C1 segment of cervical spinal cord (tissue), 14 donors: ENCODE measurements at places on chromosomes 16 and 17.

DNA sequence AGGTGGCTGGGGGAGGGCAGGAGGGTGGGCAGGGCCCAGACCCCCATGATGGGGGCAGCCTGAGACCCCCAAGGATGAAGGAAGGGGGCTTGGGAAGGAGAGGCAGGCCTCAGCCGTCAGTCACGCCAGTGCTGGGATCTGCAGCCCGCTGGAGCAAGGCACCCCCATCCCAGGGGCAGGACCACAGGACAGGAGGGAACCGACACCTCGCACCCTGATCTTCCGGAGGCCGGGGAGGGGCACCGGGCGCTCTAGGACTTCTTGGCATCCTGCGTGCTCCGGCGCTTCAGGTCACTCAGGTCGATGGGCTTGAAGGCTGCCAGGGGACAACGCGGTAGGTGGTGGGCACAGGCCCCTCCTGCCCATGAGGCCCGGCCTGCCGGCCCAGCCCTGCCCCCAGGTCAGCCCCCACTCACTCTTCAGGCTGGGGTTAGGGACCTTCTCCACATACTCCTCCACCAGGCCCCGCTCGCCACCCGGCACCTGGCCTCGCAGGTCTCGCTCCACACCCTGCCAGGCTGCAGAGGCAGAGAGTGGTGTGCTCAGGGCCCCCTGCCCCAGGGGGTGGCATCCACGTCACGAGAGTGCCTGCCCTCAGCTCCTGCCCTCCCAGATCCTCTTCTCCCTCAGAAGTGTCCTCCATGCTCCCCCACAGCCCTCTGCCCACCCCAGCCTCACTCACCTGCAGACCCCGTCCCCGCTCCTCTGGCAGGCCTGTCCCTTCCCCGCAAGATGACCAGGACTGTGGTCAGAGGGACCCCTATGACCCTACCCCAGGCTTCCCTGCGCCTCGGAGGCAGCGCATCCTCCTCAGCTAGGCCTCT lies 9.9 kb downstream of the MCRIP1 start:
- DNase-seq: no peak

GRCh38 chr17:66375121-66375520 lies 72.7 kb downstream of the PRKCA start:
- no peak for DNase-seq

GRCh38 chr17:51018541-51018940 lies 102.1 kb downstream of the SPAG9 start:
- no peak for DNase-seq

GRCh38 chr17:51335006-51335590 lies 74.8 kb downstream of the UTP18 start:
- DNase-seq: no peak

GRCh38 chr17:4187076-4187475 lies 44.1 kb downstream of the CYB5D2 start:
- no peak for DNase-seq

DNA sequence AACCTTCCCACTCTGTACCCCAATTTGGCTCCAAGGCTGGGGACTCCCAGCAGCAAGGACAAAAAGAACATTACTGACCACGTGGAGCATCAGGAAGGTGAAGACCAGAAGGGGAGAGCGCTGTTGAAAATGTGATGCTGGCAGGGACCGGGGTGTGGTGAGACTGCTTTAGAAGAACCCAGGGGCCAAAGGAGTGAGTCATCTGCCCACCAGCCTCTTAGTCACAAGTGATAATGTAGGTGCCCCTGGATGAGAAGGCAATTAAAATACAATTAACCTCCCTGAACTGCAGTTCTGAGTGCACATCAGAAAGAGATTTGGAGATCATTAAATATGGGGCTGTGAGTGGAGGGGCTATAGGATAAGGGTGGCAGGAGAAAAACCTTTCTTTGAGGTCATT lies 366.6 kb upstream of the CCL2 start:
- no peak for DNase-seq

DNA sequence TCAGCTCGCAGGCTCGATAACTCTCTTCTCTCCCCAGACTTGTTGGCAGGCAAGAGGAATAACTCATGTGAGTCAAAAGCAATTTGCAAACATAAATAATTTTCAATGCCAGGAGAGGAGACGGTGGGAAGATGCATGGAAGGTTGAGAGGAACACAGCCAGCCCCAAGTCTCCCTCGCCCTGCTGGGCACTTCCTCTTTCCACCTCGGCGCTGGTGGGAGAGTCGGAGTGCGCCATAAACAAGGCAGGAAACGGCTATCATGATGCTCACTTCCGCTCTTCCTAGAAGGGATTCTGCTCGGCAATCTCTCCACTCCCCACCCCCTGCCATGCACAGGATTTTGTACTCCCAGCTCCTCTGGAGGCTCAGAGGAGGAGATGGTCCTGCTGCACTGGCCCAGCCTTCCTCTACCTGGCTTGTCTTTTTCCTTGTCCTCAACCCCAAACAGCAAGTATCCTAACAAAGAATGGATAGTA lies 13.0 kb downstream of the CBX4 start:
- no peak for DNase-seq

- no peak for DNase-seq
Measured at GRCh38 chr17:33901085-33901484, 354.0 kb upstream of the CCL2 start.

DNA sequence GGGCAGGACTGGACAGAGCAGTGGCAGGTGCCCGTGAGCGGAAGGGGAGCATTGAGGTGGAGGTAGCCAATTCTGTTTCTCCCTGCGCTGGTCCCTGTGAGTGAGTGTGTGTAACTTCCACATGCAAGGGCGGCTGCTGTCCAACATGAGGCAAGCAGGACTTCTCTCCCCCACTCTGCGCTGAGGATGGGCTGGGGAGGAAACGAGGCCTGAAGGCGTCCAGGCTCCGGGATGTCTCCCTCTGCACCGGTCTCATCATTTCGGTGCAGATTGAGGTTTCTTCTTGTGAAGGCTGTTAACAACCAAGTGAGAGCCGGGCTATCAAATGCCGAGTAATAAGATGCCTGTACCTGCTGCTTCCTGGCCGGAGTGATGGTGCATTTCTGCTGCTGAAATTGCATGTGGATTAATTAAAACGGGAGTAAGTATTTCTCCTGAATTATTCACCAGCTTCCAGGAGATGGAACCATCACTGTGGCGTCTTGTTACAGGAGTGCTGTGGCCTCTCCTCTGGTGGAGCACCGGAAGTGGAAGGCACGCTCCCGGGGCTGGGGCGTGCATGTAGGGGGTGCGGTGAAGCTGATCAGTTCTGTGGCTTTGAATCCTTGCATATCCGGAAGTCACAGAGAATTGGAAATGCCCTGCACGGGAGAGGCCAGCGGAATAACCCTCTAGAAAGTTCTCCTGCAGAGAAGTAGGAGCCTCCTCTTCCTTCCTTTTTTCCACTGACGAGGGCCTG lies 41.7 kb upstream of the MGAT5B start:
- no peak for DNase-seq

DNA sequence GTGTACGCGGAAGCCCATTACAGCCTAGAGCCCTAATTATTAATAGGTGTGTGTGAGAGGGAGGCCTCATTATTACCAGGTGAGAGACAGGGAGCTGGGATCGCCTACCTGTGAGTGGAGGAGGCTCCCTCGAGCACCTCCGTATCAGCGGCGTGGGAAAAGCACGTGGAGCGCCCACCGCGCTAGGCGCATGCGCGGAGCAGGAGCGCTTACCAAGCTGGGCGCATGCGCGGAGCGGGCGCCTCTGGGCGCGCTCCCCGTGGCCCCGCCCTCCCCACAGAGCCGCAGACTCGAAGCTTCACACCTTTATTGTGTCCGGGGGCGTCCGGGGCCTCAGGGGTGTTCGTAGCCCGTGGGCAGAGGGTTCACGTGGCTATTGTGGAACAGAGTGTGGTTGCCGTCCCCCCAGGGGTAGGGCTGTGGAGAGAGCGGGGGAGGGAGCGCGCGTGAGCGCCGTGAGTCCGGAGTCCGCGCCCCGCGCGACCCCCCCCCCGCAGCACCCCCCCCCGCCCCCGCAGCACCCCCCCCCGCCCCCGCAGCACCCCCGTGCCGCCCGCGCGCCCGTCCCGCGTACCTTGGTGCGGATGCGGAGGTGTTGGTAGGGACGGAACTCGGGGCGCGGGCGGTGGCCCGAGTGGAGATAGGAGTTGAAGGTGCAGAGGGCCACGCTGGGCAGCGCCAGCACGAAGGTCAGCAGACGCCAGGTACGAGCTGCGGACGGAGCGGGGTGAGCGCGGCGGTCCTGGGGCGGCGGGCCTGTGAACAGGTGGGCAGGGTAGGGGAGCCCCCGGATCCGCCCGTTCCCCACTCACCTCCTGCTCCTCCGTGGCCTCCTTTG lies 500 bp downstream of the COX6A2 start:
- peak; percentile 16 for DNase-seq

- DNase-seq: no peak
Measured at GRCh38 chr16:80375513-80375912, 165.3 kb upstream of the DYNLRB2 start.

- DNase-seq: no peak
Measured at GRCh38 chr16:89656435-89657121, 930 bp downstream of the CHMP1A start.

- DNase-seq: no peak
Measured at GRCh38 chr17:76598004-76598439, 12.4 kb upstream of the ST6GALNAC2 start.

GRCh38 chr17:63434951-63435571 lies 11.0 kb downstream of the CYB561 start:
- DNase-seq: peak; percentile 62

GRCh38 chr16:19601083-19601976 lies 45.8 kb downstream of the VPS35L start:
- DNase-seq: peak; percentile 56

- no peak for DNase-seq
Measured at GRCh38 chr17:57508671-57509070, 236.4 kb downstream of the CCDC182 start.

- no peak for DNase-seq
Measured at GRCh38 chr16:70651524-70651923, 5.2 kb downstream of the IL34 start.

GRCh38 chr16:67841198-67841815 lies 813 bp upstream of the THAP11 start:
- no peak for DNase-seq

DNA sequence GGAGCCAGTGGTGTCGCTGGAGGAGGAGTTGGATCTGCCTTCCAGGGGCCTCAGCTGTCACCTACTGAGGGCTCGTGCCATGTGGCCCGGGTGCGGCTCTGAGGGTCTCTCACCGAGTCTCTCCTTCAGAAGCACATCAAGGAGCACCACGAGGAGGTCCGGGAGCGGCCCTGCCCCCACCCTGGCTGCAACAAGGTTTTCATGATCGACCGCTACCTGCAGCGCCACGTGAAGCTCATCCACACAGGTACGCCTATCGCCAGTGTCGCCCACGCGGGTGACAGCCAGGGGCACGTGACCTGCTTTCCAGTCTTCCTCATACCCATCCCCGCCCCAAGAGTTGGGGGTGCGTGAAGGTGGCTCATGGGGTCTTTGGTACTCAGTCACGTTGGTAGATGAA lies 12.5 kb downstream of the ZNF276 start:
- DNase-seq: no peak

GRCh38 chr17:2898255-2898926 lies 102.2 kb downstream of the RAP1GAP2 start:
- no peak for DNase-seq

- no peak for DNase-seq
Measured at GRCh38 chr17:81346908-81347349, 48.3 kb upstream of the BAHCC1 start.

GRCh38 chr16:87141402-87141801 lies 175.8 kb downstream of the C16orf95 start:
- no peak for DNase-seq

GRCh38 chr17:1931844-1932579 lies 93.1 kb downstream of the RTN4RL1 start:
- DNase-seq: no peak

GRCh38 chr17:17729620-17730249 lies 48.5 kb downstream of the RAI1 start:
- no peak for DNase-seq

DNA sequence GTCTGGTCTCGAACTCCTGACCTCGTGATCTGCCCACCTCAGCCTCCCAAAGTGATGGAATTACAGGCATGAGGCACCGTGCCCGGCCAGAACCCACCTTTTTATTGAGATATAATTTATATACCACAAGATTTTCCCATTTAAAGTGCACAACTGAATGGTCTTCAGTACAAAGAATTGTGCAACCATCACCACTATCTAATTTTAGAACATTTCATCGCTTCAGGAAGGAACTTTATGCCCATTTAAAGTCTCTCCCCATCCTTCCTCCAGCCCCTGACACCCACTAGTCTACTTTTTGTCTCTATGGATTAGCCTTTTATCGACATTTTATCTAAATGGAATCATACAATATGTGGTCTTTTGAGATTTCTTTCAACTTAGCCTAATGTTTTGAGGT lies 25.4 kb upstream of the HELZ start:
- DNase-seq: no peak

GRCh38 chr16:84191466-84191865 lies 509 bp downstream of the ADAD2 start:
- no peak for DNase-seq

DNA sequence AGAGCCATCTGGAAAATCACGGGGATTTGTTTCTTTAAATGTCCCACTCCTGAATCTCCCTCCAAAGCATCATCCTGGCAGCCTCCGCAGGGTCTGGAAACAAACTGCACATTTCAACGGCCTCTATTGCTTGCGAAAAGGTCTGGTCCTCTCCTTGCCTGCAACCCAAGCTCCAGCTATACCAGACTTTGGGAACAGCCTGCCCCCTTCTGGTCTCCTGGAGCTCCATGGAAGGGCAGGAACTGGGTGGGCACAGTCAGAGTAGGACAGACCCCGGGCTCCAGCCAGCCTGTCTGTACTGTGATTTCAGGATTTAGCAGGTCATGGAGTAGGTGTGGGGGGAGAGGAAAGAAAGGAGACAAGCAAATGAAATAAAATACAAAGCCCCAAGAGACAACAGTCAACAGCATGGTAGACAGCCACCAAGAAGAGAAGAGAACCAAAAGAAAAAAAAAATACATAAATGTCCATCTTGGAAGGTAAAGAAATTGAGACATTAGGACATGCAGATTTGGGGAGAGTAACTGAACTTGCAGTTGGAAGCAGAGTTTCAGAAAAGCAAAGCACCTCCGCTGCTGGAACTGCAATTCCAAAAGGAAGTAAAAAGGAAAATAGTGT lies 2.7 kb downstream of the XYLT1 start:
- DNase-seq: peak; percentile 24

DNA sequence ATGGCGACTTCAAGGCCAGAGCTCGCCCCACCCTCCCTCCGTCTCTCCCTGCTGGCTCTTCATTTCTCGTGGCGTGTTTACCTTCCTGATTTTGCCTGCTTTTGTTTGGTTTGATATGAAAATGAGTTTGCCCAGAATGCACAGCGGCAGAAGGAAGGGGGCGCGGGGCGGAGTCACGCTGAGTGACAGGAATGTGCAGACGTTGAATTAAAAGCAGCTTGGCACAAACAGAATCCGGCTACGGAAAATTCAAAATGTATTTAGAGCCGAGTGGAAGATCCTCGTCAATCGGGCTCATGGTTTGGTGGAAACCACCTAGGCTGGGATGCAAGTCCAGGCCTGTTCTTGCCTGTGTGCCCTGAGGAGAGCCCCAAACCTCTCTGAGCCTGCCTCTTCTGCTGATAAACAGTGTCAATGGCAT lies 102.7 kb downstream of the SDK2 start:
- no peak for DNase-seq

DNA sequence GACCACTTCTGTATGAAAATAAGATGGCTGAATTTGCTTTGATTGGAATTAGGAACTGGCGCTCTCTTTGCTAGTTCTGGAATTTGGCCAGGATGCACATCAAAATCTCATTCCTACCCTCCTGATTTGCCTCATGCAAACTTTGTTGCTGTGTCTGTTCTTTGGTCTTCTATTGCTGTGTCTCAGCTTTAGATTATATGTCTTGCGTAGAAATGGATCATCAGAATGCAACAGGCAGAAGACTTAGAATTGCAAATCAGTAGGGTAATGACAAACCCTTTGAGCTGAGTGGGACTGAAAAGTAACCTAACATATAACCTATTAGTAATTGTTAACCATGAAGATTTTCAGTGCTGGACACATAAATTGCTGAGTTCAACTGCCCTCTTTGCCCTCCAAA lies 30.3 kb downstream of the RAD51C start:
- no peak for DNase-seq
